ENCODE measurements at places on chromosomes 3 and 15.

DNA sequence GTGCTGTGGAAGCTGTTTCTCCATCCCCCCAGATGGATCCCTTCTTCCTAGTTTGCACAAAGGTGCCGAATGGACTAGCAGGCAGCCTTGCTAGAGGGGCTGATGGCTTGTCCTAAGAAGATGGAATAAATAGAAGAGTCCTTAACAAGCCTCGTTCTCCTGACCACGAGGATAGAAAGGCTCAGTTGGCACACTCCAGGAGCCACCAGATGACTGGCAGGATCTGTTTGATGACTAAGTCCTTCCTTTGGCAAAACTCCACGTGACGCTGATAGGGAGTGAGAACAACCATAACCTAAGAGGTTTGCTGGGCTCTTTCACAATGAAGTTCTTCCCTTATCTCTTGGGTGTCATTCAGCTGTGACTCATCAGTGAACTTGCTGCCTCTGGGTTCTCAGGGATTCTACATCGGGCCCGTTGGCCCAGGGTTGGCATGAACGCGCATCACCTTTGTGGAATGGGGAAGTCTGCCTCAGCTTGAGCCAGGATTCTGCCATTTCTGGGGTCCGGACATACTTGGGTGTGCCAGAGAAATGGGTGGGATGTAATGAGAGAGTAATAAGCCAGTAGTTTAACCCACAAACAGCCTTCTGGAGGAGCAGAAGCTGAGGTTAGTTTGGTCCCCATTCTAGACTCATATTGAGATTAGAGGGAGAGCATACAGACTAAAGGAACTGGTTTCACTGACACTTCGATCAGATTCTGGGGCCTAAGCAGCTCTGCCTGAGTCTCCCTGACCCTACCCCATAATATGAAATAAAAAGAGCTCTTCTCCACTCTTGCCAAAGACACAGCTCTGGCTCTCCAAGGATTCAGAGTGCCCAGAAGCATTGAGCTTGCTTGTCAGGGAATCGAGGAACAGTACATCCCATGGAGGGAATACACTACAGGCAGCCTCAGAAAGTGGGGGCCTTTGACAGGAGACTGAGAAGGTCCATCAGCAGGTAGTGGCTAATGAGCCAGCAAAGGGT, 2.0 kb upstream of the MELTF start:
- DNase-seq = peak; percentile 97

DNA sequence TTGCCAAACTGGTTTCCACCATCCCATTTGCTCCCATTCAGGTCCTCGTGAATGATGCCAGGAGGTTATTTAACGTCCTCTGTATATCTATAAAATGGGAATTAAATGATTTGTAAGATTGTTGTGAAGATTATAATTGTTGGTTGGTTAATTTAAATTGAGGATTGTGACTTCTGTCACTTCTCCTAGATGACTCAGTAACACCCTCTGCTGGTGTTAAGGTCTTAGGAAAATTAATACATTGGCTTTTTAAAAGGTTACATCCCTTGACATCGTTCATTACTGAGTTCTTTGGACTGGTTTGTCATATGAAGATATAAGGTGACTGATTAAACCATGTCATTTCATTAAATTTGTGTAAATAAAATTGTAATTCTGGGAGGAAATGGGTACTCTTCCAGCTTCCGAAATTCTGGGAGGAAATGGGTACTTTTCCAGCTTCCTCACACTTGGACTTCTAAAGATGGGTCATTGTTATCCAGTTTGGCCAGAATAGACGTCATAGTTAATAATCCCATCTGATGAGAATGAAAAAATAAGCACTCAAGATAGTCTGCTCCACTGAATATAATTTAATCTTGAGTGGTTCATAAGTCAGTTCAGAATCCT, 33.3 kb upstream of the PAQR5 start:
- peak; percentile 58 for DNase-seq

- DNase-seq = no peak
Measured at GRCh38 chr15:92576597-92577200, 78.9 kb downstream of the FAM174B start.

DNA sequence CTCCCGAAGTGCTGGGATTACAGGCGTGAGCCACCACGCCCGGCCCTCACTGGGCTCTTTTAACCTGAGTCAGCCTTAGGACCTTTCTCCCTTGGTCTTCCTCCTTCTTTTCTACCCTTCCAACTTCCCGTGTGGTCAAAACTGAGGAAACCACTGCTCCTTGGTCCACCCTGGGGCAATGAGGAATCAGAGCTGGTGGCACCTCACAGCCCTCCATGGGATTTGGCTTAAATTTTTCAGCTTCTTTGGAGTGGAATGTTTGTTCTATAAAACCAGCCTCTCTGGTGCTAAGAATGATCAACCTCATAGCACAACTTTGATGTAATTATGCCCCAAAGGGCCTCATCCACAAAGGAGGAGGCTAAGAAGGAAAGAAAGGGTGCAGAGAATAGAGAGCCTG, 76.6 kb upstream of the CFAP20DC start:
- no peak for DNase-seq

DNA sequence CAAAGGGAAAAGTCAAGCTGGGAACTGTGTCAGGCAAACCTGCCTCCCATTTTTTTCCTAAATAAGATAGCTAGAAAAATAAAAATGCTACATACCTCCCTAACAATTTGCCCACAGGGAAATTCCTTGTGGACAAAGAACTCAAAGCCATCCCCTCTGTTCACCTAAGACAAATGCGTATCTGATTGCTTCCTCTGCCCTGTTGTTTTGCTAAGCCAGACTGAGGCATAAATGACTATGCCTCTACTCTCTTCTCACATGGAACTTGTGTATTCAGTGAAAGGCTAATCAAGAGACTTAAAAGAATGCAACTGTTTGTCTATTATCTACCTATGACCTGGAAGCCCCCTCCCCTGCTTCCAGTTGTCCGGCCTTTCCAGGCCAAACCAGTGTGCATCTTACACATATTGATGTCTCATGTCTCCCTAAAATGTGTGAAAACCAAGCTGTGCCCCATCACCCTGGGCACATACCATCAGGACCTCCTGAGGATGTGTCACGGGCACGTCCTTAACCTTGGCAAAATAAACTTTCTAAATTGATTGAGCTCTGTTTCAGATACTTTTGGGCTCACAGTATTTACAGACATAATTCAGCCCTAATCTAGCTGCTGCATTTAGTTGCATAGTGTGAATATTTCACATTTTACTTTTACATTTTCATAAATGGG, 15.8 kb downstream of the CHD2 start:
- no peak for DNase-seq

- DNase-seq = peak; percentile 45
Measured at GRCh38 chr15:91873138-91873536, 19.6 kb downstream of the SLCO3A1 start.

DNA sequence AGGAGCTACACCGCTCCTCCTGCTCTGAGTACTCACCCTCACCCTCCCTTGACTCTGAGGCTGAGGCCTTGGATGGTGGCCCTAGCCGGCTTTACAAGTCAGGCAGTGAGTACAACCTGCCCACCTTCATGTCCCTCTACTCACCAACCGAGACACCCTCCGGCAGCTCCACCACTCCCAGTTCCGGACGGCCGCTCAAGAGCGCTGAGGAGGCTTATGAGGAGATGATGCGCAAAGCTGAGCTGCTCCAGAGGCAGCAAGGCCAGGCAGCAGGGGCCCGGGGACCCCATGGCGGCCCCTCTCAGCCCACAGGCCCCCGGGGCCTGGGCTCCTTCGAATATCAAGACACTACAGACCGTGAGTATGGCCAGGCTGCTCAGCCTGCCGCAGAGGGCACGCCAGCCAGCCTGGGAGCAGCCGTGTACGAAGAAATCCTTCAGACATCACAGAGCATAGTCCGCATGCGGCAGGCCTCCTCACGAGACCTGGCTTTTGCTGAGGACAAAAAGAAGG, 21.2 kb upstream of the APEH start:
- no peak for DNase-seq

DNA sequence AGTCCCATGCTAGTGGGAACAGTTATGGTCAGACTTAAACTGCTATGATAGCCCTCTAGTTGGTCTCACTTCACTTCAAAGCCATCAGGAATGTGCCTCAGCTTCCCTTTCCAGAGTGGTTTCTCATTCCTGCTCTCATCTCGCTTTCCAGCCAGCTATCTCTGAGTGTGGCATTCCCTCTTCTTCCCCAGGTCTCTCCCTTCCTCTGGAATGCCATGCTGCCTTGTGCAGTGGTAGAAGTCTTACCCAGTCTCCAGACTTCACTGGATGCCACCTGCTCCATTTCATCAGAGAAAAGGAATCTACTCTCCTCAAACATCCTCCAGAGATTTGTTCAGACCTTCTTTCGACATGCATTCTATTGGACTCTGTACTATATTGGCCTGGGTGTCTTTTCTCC, 83.0 kb downstream of the AGBL1 start:
- no peak for DNase-seq

DNA sequence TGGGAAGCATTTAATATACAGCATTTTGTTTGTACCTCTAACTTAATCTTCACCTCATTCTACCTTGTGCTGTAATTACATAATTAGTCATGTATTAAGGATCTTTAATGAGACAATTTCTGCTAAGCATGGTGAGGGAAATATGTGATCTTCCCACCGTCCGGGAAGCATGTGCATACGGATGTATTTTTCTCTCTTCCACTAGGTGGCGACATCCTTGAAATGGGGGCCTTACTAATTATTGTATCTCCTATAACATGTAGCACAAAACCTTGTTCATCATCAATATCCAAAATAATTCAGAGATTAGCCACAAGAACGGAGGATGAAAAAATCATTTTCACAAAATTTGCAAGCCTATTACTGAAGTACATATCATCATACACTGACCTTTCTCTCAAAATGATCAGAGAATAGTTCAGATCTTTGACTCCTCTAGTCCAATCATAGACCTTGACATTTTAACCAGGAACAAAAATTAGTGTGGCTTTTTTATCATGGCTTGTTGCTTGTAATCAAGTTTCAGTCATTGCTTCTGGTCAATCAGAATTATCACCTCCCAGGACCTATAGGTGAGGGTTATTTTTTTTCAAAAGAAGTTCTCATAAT, 148.9 kb upstream of the GBE1 start:
- DNase-seq = peak; percentile 64

- no peak for DNase-seq
Measured at GRCh38 chr3:3109407-3110298, 521 bp downstream of the IL5RA start.

DNA sequence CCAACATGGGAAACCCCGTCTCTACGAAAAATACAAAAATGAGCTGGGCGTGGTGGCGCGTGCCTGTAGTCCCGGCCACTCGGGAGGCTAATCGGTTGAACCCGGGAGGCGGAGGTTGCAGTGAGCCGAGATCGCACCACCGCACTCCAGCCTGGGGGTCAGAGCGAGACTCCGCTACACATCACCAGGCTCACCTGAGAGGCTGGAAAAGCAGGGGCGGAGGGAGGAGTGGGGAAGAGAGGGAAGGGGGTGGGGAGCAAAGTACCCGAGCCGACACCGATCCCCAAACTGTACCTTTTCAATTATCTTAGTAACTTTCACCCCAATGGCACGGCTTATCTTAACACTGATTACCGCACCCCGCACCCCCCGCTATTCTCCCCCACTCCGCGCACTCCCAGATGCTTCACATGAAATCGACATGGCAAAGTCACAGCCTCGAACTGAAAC, 46.4 kb upstream of the SYNM start:
- DNase-seq = no peak

DNA sequence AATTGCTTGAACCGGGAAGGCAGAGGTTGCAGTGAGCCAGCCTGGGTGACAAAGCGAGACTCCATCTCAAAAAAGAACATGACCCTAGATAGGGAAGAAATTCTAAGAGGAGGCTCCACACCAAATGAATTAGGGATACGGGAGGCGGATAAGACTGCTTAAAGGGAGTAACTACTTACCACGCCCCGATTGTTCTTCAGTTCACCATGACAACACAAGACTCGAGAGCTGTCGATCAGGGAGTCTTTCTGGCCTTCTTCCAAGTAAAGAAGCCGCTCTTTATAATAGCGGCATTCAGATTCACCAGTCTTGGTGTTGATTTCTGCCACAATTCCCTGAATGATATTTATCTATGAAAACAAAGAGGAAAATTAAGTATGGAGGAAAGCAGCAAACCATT, 53.9 kb upstream of the TASOR start:
- no peak for DNase-seq

DNA sequence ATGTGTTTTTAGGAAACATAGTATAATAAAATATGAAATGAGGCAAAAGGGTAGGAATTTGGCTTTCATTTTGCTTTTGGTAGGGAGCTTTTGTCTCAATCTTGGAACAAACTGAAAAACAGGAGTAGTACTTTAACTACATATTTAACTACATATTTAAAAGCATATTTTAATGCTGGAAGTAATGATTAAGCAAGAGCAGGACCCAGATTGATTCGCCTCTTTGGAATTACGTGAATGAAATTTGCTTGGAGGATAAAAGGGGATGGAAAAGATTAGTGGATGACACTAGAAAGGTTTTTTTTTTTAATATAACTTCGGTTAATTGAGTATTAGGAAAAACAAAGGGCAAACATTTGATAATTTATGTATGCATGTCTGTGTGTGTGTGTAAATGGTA, 11.2 kb upstream of the TMEM212 start:
- DNase-seq = no peak

DNA sequence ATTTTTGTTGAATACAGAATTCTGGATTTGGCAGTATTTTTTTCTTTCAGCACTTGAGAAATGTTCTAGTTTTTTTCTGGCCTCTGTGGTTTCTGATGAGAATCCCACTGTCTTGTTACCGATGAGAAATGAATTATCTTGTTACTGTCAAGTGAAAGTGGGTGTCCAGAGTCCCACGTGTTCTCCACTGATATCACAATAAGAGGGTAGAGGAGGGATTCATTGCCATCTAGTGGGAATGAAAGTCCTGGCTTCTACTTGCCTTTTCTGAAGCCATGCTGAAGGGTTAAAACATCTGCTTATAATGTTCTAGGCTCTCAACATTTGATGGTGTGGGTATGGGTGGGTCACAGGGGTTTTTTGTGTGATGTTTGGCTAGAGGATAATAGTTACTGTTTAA, 66.1 kb downstream of the SEC22A start:
- no peak for DNase-seq

DNA sequence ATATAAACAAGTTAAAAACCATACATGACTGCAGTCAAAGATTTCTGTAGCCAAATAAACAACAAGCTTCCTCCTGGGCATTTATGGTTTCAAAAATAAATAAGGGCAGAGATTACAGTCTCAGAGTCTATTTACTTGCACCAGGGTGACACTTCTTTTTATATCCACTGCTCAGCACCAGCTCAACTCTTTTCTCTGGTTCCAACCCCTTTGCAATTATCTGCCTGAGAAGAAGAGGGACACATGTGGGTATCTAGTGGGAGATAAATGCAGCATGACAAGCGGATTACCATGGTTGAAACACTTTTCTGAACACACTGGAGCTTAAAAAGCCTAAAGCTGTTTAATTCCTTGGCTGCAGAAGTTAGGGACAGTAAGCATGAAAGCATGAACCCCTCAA, 311.5 kb downstream of the CNTN3 start:
- no peak for DNase-seq

Data from suppressor macrophage treated with lipopolysaccharide for 4 hours (primary cell).